ENCODE measurements at places on chromosomes 2 and 18. TPM values are rescaled to one million over a fixed set of nuclear protein-coding genes. Genes with fewer than 3 reads are reported as not detected.

DNA sequence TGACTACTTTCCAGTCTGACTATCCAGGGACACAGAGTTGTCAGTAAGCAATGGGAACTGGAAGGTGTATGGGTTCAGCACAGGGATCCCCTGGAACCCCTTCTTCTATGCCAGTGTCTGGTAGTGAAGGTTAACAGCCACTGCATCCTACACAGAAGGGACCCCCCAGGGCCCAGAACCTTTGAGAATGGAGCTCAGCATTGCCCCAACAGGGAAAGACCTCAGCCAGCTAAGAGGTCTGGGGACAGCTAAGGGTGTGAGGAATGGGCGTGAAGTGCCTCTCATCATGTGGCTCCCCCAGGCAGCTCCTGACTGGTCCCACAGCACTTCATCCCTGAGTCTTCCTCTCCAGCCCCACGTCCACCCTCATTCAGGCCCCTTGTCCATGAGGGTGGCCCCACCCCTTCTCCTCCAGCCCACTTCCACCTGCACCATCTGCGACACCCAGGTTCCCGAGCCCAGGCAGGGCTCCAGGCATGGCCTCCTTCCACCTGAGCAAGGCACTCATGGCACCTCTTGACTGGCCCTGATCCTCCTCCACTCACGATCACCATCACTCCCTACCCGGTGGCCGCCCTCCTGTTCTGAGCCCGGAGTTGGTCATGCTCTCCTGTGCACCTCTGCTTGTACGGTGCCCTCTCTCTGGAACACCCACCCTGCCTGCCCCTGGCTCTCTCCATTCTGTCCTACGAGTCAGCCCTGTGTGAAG is 77.1 kb downstream of the SFXN5 start:
- no peak for DNase-seq

DNA sequence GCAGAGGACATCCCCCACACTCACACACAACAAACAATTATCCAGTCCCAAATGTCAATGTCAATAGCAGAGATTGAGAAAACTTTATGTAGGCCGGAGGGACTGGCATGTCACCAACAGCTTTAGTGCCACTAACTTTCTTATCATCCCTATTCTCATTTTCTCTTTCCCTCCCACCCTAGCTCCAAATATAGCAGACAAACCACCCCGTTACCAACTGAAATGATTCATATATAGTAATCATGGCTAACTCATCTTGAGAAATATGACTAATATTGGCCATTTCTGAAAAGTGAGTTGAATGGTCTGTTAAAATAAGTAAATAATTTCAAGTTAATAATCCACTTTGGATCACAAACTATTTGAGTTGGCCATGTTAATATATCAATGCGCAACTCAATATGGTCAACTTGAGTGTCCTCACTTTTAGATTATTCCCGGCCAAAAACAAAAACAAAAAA is 242.1 kb upstream of the RND3 start:
- DNase-seq: no peak

RBM43 gene
- total RNA-seq: 2.5 TPM

DNA sequence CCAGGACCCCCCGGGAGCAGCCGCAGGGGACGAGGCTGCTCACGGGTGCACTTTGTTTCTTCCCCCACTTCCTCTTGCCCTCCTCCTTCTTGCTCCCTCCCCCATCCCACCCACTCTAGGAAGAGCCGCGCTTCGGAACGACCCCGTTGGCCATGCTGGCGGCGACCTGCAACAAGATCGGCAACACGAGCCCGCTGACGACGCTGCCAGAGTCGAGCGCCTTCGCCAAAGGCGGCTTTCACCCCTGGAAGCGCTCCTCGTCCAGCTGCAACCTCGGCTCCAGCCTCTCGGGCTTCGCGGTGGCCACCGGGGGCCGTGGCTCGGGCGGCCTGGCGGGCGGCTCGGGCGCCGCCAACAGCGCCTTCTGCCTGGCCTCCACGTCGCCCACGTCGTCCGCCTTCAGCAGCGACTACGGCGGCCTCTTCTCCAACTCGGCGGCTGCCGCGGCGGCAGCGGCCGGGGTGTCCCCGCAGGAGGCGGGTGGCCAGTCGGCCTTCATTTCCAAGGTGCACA is 1.3 kb downstream of the SP9 start:
- no peak for DNase-seq
